ENCODE measurements at places on chromosomes 7 and 10.
A peak's percentile ranks its signal among the peaks of the same experiment; 100 is the strongest.

- no peak for DNase-seq
Measured at GRCh38 chr7:37007268-37007667, 283.0 kb upstream of the AOAH start.

GRCh38 chr10:100528921-100529474, 673 bp downstream of the NDUFB8 start:
- no peak for DNase-seq

- no peak for DNase-seq
Measured at GRCh38 chr10:62462461-62462860, 88.3 kb downstream of the ZNF365 start.

- no peak for DNase-seq
Measured at GRCh38 chr10:133310399-133310755, 1.7 kb downstream of the ZNF511 start.

DNA sequence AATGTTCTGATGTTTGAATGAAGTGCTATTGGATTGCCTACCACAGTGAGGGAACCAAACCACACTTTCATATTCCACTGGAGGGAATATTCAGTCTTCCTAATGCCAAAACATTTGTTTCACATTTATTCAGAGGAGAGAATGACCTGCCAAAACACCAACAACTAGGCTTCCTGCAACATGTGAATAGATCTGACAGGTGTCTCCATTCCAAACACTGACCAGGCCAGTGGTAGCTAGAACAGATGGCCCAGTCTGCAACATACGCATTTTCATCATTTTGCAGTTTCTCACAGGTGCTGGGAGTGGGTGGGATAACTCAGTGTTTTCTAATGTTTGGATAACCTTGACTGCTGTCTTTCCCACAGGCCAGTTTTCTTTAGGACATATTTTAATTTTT, 110.0 kb downstream of the RELN start:
- no peak for DNase-seq

DNA sequence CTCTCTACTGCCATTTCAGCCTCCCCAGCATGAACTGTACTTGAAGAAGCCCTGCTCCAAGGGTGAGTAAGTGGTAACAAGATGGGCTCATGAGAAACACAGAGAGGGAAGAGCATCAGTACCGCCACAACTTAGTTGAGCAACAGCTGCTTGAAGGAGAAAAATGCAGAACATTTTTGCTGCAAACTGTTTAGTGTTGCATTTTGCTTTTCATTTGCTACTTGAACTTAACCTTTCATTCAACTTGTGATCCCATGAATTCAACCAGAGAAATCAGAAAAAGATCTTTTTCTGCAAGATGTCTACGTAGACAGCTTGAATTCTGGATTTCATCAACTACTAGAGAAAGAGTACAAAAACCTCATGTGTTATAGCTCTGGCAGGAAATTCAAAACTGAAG, 40.7 kb downstream of the ANK3 start:
- DNase-seq, result no peak

DNA sequence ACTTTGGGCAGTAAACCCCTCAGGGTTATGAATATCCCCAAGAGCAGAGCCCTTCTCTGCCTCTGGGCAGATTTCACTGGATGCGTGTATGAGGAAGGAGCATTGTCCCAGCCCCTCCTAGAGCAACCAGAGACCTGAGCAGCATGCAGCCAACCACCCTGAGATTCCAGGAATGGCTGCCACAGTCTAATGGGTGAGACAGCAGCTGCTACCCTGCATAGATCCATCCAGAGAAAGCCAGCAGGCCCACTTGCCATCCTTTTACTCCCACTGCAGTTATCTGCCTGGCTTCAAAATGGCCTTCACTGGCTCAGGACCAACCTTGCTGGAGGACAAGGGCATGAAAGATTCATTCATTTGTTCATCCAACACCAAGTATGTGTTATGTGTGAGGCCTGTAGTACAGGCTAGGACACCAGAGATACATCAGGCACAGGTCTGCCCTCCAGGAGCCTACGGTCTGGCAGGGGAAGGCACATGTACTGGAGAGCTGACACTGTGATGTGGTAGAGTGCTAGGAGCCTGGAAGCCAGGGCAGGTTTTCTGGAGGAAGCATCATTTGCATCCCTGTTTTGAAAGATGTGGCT, 26.2 kb upstream of the C10orf105 start:
- no peak for DNase-seq

- no peak for DNase-seq
Measured at GRCh38 chr7:13411151-13411550, 578.3 kb downstream of the ETV1 start.

GRCh38 chr7:137682596-137682995, 164.2 kb downstream of the DGKI start:
- DNase-seq, result no peak

DNA sequence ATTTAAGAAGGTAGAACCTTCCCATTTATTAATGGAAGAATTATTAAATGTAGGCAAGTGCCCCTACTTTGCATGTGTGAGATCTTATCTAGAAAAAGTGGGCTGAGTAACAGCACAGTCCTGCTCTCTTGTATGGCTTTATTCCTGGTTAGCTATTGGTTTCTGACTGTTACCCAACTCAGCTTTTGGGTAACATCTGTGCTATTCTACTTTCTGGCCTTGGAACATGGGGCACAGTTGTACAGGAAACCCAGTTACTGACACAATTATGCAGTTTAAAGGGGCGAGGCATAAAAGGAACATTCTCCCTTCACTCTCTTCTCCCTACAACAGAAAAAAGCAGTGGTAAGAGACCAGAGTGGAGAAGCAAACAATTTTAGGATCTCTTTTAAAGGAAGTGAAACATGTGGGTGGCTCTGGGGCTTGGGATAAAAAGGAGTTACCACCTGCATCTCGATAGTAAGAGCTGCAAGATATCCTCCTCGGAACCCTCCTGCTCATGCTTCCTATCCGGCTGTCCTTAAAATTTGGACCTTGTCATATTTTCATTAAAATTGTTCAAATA, 16.0 kb downstream of the NUDT5 start:
- no peak for DNase-seq

GRCh38 chr10:98264378-98265065, 3.5 kb downstream of the LOXL4 start:
- DNase-seq, result no peak

- DNase-seq, result no peak
Measured at GRCh38 chr10:90192825-90193224, 491.4 kb downstream of the KIF20B start.

- DNase-seq, result no peak
Measured at GRCh38 chr10:104232613-104233102, 494 bp upstream of the CFAP43 start.

- DNase-seq, result no peak
Measured at GRCh38 chr10:27496137-27496536, 8.0 kb upstream of the RAB18 start.

GRCh38 chr7:26441611-26442277, 150.1 kb downstream of the SNX10 start:
- DNase-seq, result no peak

DNA sequence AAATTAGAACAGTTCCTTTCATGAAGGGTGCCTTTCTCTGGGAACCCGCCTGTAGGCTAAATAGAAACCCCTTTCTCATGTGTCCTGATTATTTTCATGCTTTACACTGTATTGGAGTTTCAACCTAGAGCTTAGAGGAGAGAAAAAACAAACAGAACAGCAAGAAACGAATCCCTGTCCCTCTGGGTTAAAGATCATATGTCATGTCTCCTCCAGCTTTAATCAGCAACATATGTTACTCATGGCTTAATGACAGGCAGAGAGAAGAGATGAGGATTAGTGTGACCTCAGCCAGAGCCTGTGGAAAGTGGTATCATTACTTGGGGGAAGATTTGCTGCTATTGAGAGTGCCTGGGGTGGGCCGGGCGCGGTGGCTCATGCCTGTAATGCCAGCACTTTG, 32.1 kb downstream of the CRCP start:
- DNase-seq, result no peak

GRCh38 chr7:1432411-1433082, 26.7 kb downstream of the MICALL2 start:
- DNase-seq, result peak; percentile 83

GRCh38 chr10:23046027-23046426, 49.4 kb upstream of the MSRB2 start:
- no peak for DNase-seq

DNA sequence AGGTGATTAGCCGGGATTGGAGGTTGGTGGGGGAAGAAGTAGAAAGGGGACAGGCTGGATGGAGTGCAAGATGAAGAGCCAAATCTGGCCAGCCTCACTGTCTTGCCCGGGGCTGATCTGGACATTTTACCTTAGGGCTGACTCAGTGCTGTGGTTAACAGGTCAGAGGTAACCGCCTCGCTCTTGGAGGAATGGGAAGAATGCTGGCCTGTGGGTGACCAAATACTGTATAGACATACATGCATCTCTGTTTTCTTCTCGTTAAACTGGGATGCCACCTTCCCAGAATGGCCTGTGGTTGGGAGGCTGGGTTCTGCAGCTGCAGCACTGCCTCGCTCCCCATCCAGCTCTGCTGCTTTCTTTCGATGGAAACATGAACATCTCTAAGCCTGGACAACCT, 120.0 kb downstream of the SEC23IP start:
- no peak for DNase-seq

- no peak for DNase-seq
Measured at GRCh38 chr10:116085323-116085722, 187.7 kb downstream of the GFRA1 start.

DNA sequence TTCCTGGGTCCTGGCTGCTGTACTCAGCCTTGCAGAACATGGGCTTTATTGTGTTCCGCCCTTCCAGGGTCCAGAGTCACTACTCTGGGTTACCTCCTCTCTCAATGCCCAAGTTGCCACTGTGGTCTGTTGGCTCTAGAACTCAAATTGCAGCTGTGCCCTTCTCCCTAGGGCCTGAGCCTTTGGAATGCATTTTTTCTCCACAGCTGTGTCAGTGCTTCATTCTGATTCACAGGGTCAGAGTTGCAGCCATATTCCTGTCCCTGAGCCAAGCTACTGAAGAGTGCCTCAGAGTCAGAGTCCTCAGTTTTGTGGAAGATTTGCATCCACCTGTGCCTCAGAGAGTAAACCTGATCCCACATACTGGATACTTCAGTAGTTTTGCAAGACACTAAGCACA, 167.5 kb downstream of the ITGB1 start:
- no peak for DNase-seq

DNA sequence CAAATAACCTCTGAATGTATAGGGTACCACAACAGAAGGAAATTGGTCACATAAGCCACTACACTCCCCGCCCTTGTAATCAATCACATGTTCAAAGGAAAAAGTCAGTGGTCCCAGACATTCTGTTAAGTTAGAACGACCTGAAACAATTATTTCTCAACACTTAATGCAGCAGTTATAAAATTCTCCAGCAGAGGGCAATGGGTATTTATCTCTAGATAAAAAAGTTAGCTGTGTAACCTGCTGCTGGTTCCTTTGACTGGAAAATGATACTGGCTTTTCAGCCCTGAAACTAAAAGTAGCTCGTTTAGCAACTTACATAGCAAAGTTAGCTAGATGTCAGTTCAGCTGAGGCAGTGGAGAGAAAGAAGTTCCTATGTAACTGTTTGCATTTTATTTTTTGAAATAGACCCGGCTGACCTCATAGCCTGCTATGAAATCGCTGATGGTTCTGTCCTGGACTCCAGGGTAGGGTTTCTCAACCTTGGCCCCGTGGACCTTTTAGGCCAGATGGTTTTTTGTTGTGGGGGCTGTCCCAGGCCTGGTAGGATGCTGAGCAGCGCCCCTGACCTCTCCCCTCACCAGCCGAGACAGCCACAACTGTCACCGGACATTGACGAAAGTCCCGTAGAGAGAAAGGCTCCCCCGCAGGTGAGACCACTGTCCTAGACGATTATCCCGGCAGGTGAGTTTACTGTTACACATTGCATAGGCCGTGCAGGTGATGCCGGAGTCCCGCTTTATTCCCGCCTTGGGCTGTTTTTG, 40.2 kb upstream of the PROSER2 start:
- peak; percentile 87 for DNase-seq

- peak; percentile 37 for DNase-seq
Measured at GRCh38 chr7:148914208-148914777, 30.2 kb upstream of the EZH2 start.

- DNase-seq, result peak; percentile 14
Measured at GRCh38 chr10:34254596-34254995, 560.5 kb downstream of the PARD3 start.

GRCh38 chr10:103683851-103684250, 171.5 kb downstream of the SH3PXD2A start:
- DNase-seq, result no peak

DNA sequence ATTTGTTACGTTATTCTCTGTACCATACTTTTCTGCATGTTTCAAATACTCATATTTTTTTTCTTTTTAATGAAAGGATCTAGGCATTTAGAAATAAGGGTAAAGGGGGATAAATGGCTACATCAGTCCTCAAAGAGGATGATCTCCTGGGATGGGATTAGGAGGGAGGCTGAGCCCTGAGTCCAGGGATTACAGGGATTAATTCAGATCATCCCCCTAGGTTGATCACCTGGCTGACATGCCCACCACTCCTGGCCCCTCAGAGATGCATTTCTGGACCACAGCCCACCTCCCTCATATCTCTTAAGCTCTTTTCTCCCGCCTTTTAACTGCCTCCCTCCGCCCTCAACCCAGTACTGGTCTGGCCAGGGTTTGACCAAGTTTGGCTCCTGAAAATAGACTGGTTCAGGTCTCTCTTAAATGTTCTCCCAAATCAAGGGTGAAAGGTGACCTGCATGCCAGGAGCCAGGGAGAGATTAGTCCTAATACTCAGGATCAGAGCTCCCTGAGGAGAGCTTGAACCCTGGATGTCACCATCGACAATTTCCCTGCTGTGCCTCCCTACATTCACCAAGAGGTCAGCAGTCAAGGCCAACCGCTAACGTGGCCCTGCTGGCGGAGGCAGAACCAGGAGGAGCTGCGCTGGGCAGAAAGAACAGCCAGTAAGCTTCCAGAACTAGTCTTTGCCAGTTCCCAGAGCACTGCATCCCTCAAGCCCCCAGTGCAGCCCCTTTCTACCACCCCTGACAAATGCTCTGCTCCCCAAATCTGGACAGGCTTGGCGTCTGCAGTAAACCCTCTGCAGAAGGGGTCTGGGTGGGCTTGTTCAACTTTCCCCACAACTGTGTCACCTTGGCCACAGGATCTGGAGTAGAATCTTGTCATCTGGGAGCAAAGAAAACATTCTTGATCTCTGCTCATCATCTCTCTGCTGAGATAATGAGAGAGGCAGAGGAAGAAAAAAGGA, 3.0 kb upstream of the CCDC136 start:
- no peak for DNase-seq

DNA sequence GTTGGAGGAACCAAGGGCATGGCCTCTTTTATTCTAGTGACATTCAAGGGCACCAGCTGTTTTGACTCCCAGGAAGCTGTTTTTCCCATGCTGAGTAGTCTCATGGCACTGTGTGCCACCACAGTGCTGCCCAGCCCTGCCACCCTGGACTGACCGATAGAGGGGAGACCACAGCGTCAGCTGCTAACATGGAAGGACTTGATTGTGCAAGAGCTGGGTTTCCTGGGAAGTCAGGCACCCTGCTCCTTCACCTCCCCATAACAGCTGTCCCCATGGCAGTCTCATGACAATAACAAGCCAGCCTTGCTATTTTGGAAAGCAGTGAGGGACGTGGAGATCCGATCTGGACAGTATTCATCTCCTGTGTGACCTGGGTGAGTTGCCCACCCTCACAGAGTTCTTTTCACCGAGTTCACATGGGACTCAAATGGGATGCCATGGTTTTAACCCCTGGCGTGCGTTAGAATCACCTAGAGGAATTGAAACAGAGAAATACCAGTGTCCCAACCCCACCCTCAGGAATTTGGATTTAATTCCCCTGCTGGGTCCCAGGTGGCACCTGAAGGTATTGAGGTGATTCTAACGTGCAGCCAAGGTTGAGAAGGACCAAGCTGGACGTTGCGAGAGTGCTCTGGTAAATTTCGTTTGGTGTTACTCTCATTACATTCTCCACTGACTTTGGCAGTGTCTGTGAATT, 174.8 kb downstream of the CELF2 start:
- DNase-seq, result no peak
